MCF 10A (cell line): ENCODE measurements at places on chromosomes 2 and 18. TPM values are rescaled to one million over a fixed set of nuclear protein-coding genes. Genes with fewer than 3 reads are reported as not detected.
A peak's percentile ranks its signal among the peaks of the same experiment; 100 is the strongest.

The C2orf72 gene
- not detected in 2 replicates for total RNA-seq

The RAB6C gene
- not detected in 2 replicates for total RNA-seq

The LYPD6 gene
- 2.0 and 3.2 TPM in 2 replicates for total RNA-seq

The NPPC gene
- not detected in 2 replicates for total RNA-seq

The FABP1 gene
- not detected in 2 replicates for total RNA-seq

DNA sequence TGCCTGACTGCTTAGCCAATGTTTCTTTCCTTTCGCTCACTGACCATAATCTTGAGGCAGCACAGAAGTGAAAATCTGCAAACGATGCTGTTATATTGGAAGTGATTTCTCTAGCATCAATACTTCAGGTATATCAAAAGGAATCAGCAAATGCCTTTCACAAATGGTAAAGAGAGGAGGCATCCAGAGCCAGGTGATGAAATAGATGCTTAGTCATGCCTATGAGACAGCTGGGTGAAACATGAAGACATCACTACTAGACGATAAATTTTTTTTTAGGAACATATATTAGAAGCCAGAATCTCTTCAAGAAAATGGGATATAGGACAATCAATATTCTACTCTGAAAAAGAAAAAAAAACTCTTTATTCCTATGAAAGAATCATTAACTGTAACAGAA, 249.2 kb upstream of the SLC39A10 start:
- no peaks in the 10 kb centered on the region for H3K27me3 ChIP-seq
- DNase-seq = peak; percentile 72
- no peak overlapping the region for H3K27ac ChIP-seq
- H3K4me1 ChIP-seq = peaks cover 14% of the 10 kb centered on the region

DNA sequence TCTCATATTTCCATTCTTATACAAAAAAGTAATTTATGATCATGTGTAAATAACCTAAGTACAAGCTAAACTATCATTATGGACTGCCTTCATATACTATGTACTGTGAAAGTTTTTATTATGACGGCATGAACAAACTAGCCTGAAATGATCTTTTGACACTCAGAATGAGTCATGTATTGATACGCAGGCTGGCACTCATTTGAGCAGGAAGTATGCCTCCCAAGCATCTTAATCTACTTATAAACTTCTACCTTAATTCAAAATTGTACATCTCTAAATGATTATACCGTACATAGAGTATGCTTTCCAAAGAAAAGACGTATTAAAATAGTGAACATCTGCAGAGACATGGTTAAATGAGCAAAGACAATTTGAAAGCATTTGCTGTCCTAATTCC, 207.1 kb upstream of the SPOPL start:
- peaks cover 10% of the 10 kb centered on the region for H3K4me1 ChIP-seq
- H3K27ac ChIP-seq = peak overlapping the region; percentile 46
- DNase-seq = peak; percentile 40
- H3K4me3 ChIP-seq = no peak overlapping the region
- H3K36me3 ChIP-seq = no peaks in the 10 kb centered on the region
- no peaks in the 10 kb centered on the region for H3K27me3 ChIP-seq

- H3K36me3 ChIP-seq = no peaks in the 10 kb centered on the region
- no peak for DNase-seq
- H3K4me3 ChIP-seq = no peak overlapping the region
- no peaks in the 10 kb centered on the region for H3K4me1 ChIP-seq
- no peaks in the 10 kb centered on the region for H3K27me3 ChIP-seq
- H3K27ac ChIP-seq = no peak overlapping the region
Observed at GRCh38 chr2:41729800-41730364, 317.9 kb upstream of the PKDCC start.

GRCh38 chr2:119402645-119403560, 28.8 kb upstream of the TMEM37 start:
- no peak overlapping the region for H3K27ac ChIP-seq
- no peak overlapping the region for H3K4me3 ChIP-seq
- H3K4me1 ChIP-seq = peaks cover 16% of the 10 kb centered on the region
- DNase-seq = peak; percentile 30
- H3K36me3 ChIP-seq = no peaks in the 10 kb centered on the region
- H3K27me3 ChIP-seq = no peaks in the 10 kb centered on the region

DNA sequence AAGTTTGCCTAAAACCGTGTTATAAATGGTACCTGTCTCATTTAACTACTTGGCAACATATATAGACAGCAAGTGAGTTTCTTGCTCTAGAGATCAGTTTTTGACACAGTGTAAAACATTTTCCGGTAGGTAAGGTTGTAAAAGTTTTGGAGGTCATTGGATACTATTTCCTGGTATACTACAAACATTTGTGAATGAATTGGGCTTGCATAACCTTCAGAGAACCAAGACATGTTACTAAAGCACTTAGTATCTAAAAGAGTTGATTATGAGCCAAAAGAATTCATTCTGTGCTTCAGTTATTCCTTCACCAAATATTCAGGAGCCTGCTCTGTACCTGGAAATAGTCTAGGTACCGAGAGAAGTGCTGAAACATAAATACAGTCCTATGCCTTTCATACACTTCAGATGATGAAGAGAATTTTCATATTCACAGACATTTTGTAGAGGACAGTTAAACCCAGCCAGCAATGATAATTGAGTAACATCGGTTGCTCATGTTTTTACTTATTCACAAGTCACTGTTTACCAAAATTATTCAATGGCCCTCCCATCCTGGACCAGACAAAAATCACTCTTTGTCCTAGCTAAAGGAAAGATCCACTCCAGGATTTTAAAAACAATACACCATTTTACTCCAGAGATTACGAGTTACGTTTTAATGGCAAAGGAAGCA, 319.4 kb upstream of the RBMS1 start:
- no peaks in the 10 kb centered on the region for H3K27me3 ChIP-seq
- no peak overlapping the region for H3K4me3 ChIP-seq
